ENCODE measurements at places on chromosomes 5 and 9.
A peak's percentile ranks its signal among the peaks of the same experiment; 100 is the strongest.

DNA sequence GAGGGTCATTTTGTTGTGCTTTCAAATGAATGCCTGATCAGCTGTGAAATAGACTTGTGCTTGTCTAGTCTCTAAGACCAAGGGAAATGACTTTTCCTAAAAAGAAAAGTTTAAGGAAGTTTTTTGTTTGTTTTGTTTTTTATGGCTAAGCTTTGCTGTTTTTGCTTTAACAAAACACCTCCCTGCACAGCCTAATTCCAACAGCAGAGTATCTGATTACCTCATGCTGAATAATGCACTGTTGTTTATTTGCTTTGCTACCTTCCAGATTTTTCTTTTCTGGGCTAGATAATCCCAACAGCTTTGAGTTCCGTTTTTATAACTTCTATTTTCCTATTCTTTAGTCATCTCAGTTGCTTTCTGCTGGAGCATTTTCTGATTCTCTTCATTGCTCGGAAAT is 95.8 kb downstream of the AOPEP start:
- no peaks in the 10 kb centered on the region for H3K4me1 ChIP-seq
- no peak for DNase-seq
- no peak overlapping the region for H3K4me3 ChIP-seq
- H3K36me3 ChIP-seq, result peaks cover 3% of the 10 kb centered on the region
- H3K27ac ChIP-seq, result no peak overlapping the region
- no peaks in the 10 kb centered on the region for H3K27me3 ChIP-seq

GRCh38 chr9:32258482-32258881 is 126.0 kb upstream of the ACO1 start:
- DNase-seq, result no peak
- H3K27ac ChIP-seq, result no peak overlapping the region
- H3K4me3 ChIP-seq, result no peak overlapping the region
- H3K4me1 ChIP-seq, result no peaks in the 10 kb centered on the region
- H3K36me3 ChIP-seq, result no peaks in the 10 kb centered on the region

- no peak overlapping the region for H3K4me3 ChIP-seq
- DNase-seq, result peak; percentile 7
- no peaks in the 10 kb centered on the region for H3K36me3 ChIP-seq
- H3K4me1 ChIP-seq, result peaks cover 27% of the 10 kb centered on the region
These were observed 20.3 kb downstream of the WHRN start for GRCh38 chr9:114484854-114485443.

DNA sequence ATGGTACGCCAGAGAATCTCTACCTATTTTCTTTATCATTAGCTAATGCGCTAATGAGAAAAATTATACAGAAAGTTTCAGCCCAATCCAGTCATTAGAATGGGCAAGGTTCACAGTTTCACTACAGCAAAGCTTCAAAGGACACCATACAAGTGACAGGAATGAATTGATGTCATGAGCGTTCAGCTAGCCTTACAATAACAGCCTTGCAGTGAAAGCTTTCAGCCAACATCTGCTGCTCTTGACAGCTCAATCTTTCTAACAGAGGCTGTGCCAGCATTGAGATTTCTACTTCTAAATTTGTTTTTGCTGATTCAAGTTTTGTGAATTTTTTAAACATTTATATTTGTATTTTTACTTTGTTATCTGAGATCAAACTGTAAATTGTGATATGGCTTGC is 302.4 kb upstream of the FAM174A start:
- no peaks in the 10 kb centered on the region for H3K27me3 ChIP-seq
- H3K4me3 ChIP-seq, result no peak overlapping the region
- H3K4me1 ChIP-seq, result no peaks in the 10 kb centered on the region
- no peak for DNase-seq

GRCh38 chr9:87497080-87497603 is 525 bp upstream of the DAPK1 start:
- H3K27ac ChIP-seq, result no peak overlapping the region
- H3K36me3 ChIP-seq, result no peaks in the 10 kb centered on the region
- DNase-seq, result no peak
- H3K4me1 ChIP-seq, result peaks cover 3% of the 10 kb centered on the region

GRCh38 chr5:6902597-6902996 is 189.4 kb downstream of the TENT4A start:
- no peaks in the 10 kb centered on the region for H3K4me1 ChIP-seq
- no peak for DNase-seq
- H3K27me3 ChIP-seq, result no peaks in the 10 kb centered on the region
- no peaks in the 10 kb centered on the region for H3K36me3 ChIP-seq

DNA sequence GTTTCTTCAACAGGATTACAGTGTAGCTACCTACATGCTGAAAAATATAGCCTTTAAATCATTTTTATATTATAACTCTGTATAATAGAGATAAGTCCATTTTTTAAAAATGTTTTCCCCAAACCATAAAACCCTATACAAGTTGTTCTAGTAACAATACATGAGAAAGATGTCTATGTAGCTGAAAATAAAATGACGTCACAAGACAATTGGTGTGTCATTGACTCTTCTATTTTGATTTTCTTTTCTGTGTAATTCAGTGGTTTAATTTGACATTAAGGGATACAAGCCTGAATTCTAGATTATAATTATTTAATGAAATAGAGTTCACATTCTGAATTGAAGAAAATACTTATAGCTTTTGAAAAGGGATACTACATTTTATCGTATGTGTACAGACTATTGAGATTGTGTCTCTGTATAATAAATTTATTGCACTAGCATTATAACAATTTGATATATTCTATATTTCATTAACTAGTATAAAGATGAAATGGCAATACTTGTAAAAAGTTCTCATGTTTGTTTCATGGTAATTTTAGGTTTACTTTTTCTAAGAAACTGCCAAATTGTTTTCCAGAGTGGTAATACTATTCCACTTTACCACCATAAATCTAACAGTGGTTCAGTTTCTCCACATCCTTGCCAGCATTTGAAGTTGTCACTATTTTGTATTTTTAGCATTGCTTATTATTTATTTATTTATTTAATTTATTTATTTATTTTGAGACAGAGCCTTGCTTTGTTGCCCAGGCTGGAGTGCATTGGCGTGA is 18.7 kb downstream of the ANXA1 start:
- peaks cover 54% of the 10 kb centered on the region for H3K36me3 ChIP-seq
- no peaks in the 10 kb centered on the region for H3K4me1 ChIP-seq
- no peak overlapping the region for H3K4me3 ChIP-seq
- no peak for DNase-seq
- no peaks in the 10 kb centered on the region for H3K27me3 ChIP-seq
- no peak overlapping the region for H3K27ac ChIP-seq

DNA sequence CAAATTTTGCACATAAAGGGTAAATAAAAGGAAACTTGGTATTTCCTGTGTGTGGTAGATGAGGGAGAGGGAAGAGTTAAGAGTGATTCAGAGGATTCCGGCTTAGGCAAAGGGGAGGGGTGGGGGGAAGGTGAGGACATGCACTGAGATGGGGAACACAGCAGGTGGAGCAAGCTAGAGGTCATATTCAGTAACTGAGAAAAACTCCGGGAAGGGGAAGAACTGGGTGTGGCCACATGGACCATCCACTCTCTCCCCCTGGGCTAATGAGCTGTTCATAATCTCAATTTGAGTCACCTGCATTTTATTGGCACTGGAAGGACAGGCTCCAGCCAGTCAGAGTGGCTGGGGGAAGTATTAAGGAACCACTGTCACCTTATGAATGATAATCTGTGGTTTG is 45.1 kb upstream of the UGCG start:
- H3K4me3 ChIP-seq, result no peak overlapping the region
- H3K4me1 ChIP-seq, result no peaks in the 10 kb centered on the region
- H3K27me3 ChIP-seq, result no peaks in the 10 kb centered on the region
- no peak overlapping the region for H3K27ac ChIP-seq
- no peak for DNase-seq

GRCh38 chr9:5842929-5843793 is 10.2 kb upstream of the ERMP1 start:
- H3K4me3 ChIP-seq, result no peak overlapping the region
- no peaks in the 10 kb centered on the region for H3K27me3 ChIP-seq
- no peaks in the 10 kb centered on the region for H3K36me3 ChIP-seq
- H3K27ac ChIP-seq, result peak overlapping the region; percentile 54
- no peak for DNase-seq

- H3K36me3 ChIP-seq, result no peaks in the 10 kb centered on the region
- no peak overlapping the region for H3K4me3 ChIP-seq
- no peak for DNase-seq
- H3K27ac ChIP-seq, result no peak overlapping the region
These were observed 198.2 kb downstream of the GLIS3 start for GRCh38 chr9:4101667-4102066.

DNA sequence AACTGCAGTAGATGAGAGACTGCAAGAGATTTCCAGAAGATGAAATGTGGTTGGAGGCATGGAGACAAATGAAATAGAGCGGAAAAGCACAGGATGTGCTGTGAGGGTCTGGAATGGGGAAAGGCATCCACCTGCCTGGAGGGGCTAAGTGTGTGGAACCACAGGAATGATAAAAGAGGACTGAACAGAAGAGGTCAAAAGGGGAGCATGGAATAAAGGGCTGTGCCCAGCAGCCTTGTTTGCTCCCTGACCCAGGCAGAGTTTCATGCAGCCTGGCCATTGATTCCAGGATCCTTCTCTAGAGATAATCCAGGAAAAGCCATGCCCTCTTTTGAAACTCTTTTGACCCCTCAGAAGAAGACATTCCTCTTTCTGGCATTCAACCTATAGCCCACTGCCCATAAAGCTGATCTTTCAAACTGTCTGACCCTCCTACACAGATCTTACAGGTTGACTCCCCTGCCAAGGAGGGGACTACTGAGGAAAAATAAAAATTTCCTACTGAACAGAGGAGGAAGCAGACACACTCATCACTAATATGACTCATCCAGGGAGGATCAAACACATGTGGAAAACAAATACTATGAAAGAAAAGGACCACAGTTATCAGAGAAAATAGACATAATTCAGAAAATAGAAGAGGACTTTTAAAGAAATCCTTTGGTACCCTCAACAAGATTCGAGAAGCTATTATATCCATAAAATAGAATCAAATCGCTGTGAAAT is 273.5 kb upstream of the PCSK5 start:
- H3K27me3 ChIP-seq, result no peaks in the 10 kb centered on the region
- no peak overlapping the region for H3K27ac ChIP-seq
- no peak for DNase-seq
- H3K4me3 ChIP-seq, result no peak overlapping the region
- H3K4me1 ChIP-seq, result no peaks in the 10 kb centered on the region

DNA sequence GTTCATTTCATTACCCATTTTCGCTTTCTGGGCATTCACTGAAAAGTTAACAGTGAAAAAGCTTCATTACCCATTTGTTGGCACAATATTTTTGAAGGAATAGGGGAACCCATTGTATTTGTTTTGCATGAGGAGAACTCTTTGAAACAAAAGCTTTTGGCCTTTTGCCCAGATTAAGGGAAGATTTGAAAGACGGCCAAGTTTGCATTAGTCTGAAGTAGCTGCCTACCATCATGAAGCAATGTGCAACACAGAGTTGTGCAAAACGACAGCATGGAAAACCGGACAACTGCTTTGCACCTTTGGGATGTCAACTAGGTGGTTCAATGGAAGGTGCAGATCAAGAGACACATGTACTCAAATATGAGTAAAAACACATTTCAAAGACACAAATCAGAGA is 84.9 kb downstream of the TRPM3 start:
- no peak overlapping the region for H3K4me3 ChIP-seq
- H3K36me3 ChIP-seq, result no peaks in the 10 kb centered on the region
- H3K27me3 ChIP-seq, result no peaks in the 10 kb centered on the region
- no peak overlapping the region for H3K27ac ChIP-seq

DNA sequence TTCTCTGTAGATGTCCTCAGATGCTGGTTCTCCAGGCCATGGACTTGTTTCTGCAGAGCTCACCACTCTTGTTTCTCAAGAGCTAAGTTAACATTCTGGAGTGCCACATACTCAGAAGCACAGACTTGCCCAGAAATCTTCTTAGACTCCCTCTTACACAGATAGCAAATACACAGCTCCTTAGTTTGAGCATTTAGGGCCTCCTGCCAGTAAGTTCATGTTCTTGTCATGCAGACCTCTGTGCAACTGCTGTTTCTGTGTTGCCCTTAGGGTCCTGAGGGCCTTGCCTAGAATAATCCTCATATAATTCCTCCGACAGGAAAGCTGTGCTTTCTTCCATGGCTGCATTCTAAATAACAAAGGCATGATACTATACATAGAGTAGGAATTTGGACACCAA is 1.3 kb upstream of the PTPDC1 start:
- no peaks in the 10 kb centered on the region for H3K36me3 ChIP-seq
- H3K27ac ChIP-seq, result no peak overlapping the region
- no peak for DNase-seq
- no peaks in the 10 kb centered on the region for H3K27me3 ChIP-seq
- no peaks in the 10 kb centered on the region for H3K4me1 ChIP-seq

GRCh38 chr9:89889865-89890264 is 285.1 kb downstream of the GADD45G start:
- no peaks in the 10 kb centered on the region for H3K27me3 ChIP-seq
- no peak for DNase-seq
- no peak overlapping the region for H3K4me3 ChIP-seq
- no peak overlapping the region for H3K27ac ChIP-seq
- H3K36me3 ChIP-seq, result no peaks in the 10 kb centered on the region

- DNase-seq, result peak; percentile 7
- peak overlapping the region; percentile 98 for H3K4me3 ChIP-seq
- H3K27ac ChIP-seq, result peak overlapping the region; percentile 74
- H3K36me3 ChIP-seq, result no peaks in the 10 kb centered on the region
- no peaks in the 10 kb centered on the region for H3K27me3 ChIP-seq
- peaks cover 19% of the 10 kb centered on the region for H3K4me1 ChIP-seq
These were observed 956 bp downstream of the MBLAC2 start for GRCh38 chr5:90473396-90474234.

DNA sequence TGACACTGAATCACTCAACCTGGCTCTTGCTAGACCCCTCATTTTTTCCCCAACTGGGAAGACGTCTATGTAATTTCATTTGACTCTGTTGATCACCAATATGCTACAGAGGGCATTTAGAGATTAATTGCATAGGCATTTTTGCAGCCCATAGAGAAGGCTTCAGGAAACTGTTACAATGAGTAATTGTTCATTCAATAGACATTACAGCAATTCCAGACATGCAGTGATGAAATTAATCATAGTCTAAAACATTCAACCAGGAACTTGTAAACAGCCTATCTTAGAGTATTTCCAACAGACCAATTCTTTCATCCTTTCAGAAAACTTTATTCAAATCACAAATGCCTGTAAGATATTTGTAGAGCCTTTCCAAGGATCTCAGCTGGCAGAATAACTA is 122.3 kb downstream of the MARCHF11 start:
- H3K4me3 ChIP-seq, result no peak overlapping the region
- no peaks in the 10 kb centered on the region for H3K27me3 ChIP-seq
- no peaks in the 10 kb centered on the region for H3K36me3 ChIP-seq

- no peak overlapping the region for H3K4me3 ChIP-seq
- no peak overlapping the region for H3K27ac ChIP-seq
- H3K27me3 ChIP-seq, result no peaks in the 10 kb centered on the region
- H3K36me3 ChIP-seq, result no peaks in the 10 kb centered on the region
These were observed 42.8 kb downstream of the TIMD4 start for GRCh38 chr5:156920042-156920860.

DNA sequence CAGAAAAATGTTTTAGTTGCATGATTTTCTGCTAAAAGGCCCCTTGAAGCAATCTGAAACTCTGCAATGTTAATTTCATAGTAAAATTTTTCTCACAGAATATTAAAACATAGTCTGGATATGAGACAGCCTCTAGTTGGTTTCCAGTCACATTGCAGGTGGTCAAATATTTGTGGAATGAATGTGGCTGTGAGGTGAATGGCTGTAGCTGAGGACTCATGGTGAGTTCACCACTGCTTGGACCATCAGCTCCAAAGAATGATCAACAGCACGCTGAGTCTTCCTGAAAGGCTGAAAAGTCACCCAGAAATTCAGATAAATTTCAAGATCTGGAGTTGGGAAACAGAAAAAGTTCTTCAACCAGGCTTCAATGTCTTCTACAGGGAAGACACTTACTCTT is 79.8 kb downstream of the MAT2B start:
- no peaks in the 10 kb centered on the region for H3K36me3 ChIP-seq
- no peak overlapping the region for H3K4me3 ChIP-seq
- no peak for DNase-seq
- H3K27ac ChIP-seq, result no peak overlapping the region
- no peaks in the 10 kb centered on the region for H3K4me1 ChIP-seq
- H3K27me3 ChIP-seq, result no peaks in the 10 kb centered on the region
